Fibroblast of villous mesenchyme (primary cell): ENCODE measurements at places on chromosomes 11 and 22.

DNA sequence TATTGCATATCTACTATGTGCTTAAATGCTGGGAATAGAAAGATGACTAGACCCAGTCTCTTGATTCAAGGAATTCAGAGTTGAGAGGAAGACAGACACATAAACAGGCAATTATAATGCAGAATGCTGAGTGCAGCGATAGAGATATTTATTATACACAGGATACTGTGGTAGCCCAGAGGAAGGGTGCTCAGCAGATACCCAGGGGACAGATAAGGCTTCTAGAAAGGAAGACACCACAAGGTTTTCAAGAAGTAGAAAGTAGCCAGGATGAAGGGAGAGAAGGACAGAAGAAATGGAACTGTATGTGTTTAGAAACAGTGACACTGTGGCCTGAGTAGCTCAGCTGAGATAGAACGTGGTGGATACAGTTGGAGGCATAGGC lies 79.4 kb upstream of the NNMT start:
- DNase-seq = no peak

DNA sequence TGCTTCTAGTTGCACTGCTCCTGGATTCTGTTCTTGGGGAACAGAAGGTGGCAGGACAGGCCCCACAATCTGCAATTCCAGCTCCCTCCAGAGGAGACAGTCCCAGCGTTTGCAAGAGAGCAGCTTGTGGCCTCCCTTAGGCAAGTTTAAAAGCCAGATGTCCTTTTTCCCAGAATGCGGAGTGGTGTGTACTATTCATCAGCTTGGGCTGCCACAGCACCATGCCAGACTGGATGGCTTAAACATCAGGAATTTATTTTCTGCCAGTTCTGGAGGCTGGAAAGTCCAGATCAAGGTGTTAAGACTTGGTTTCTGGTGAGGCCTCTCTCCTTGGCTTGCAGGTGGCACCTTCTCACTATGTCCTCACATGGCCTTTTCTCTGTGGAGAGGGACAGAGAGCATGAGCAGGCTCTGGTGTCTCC lies 11.7 kb downstream of the MIAT start:
- DNase-seq = peak; percentile 52

DNA sequence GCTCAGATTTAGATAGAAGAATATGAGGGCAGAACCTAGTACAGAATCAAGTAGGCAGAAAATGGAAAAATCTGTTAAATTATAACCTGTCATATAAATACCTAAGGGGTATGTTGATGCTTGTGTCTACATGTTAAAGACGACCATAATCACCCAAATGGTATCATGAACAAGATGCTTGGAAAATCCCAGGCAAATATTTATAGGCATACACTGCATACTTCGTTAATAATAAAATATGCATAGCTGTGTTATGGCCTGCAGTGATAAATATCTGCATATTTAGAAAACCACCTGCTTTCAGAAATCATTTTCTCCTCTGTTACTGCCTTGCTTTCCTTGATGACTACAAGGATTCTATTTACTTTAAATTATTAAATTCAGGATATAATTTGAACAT lies 18.9 kb upstream of the DDX10 start:
- no peak for DNase-seq

DNA sequence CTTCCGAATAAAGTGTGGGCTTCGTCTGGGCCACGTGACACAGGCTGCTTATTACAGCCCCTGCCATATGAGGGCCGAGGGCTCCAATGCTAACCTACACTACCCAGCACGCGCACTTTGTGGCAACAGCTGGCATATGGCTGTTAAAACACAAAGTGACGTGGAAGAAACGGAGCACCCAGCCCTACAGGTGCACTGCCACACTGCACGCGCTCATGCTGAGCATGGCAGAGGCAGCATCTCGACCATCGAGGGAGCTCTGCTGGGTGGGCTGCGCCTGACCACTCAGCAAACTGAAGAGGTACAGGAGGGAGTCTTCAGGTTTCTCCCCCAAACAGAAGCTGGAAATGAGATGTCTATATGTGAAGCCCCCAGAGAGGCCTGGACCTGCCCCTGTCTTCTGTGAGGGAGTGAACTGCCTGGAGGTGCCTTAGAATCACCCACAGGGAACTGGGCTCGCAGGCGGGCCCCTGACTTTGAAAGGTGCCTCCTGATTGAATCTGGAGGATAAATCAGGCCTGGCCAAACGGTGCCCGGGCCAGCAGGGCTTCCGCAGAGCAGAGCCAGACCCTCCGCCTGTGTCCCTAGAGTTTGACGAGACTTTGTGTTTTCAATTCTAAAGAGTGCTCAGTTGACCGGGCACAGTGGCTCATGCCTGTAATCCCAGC lies 18.3 kb downstream of the TSSC4 start:
- no peak for DNase-seq

DNA sequence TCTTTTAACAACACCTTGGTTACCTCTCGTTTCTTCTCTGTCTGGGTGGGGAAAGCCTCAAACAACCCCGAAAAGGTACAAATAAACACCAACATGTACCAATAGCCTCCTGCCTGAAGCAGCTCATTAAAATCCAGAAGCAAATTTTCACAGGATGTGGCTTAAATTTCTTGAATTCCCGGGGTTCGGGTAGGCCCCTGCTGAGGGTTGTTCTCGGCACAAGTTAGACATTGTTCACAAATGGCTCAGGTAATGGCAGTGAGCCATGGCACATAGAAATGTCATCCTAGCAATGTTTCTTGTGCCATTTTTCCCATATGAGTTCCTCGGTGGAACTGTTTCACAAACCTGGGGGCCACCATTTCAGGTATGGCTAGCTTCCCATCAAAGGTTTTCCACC lies 19.7 kb upstream of the GLYATL1 start:
- no peak for DNase-seq
